ENCODE measurements at places on chromosomes 12 and 14. TPM values are rescaled to one million over a fixed set of nuclear protein-coding genes. Genes with fewer than 3 reads are reported as not detected.

The SERPINA1 gene
- 7.7 TPM for total RNA-seq

The CRIP2 gene
- 1,036 TPM for total RNA-seq

The TMPRSS12 gene
- total RNA-seq, result not detected

The NUAK1 gene
- total RNA-seq, result 38.8 TPM

The NTF3 gene
- total RNA-seq, result 1.1 TPM

The TIGAR gene
- total RNA-seq, result 14.4 TPM

The PGF gene
- total RNA-seq, result 4.9 TPM

The KCNA5 gene
- total RNA-seq, result 2.2 TPM

The ABCC9 gene
- 83.1 TPM for total RNA-seq

The RNASE3 gene
- not detected for total RNA-seq

The KRT86 gene
- not detected for total RNA-seq

The TOMM20L gene
- total RNA-seq, result not detected

The APOF gene
- not detected for total RNA-seq

The MGP gene
- total RNA-seq, result 295 TPM

The TAMALIN gene
- 22.2 TPM for total RNA-seq

The KRT80 gene
- total RNA-seq, result not detected

The LRIG3 gene
- total RNA-seq, result 4.3 TPM

The TMEM30B gene
- 0.42 TPM for total RNA-seq

The EMP1 gene
- total RNA-seq, result 76.8 TPM

The GMPR2 gene
- total RNA-seq, result 29.0 TPM

The MYH6 gene
- total RNA-seq, result 4,258 TPM

The ARMH4 gene
- total RNA-seq, result 8.4 TPM

The IRAK3 gene
- 5.3 TPM for total RNA-seq

The PAWR gene
- 17.3 TPM for total RNA-seq

The OR6C6 gene
- total RNA-seq, result not detected

The MYF5 gene
- not detected for total RNA-seq

The TEAD4 gene
- total RNA-seq, result 11.6 TPM

The CLEC4C gene
- not detected for total RNA-seq

The SLC8A3 gene
- total RNA-seq, result 0.12 TPM

All from left ventricle myocardium superior (tissue), 1 donor.